ENCODE measurements at places on chromosomes 12 and 14.

DNA sequence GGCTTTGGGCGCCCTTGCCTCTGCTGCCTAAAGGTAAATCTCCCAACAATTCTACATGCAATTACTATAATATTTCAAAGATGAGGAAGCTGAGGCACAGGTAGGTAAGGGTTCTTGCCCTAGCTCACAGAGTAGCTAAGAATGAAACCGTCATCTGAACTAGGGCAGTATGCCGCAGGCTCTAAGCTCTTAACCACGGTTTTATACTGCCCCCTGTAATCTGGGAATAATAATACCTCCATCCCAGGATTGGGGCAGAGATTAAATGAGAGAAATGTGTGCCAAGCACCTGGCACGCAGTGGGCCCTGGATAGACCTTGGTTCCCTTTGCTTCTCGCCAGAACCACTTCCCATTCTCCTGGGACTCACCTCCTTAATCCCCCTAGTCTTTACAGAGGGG is 1.5 kb upstream of the HRK start:
- DNase-seq = no peak

DNA sequence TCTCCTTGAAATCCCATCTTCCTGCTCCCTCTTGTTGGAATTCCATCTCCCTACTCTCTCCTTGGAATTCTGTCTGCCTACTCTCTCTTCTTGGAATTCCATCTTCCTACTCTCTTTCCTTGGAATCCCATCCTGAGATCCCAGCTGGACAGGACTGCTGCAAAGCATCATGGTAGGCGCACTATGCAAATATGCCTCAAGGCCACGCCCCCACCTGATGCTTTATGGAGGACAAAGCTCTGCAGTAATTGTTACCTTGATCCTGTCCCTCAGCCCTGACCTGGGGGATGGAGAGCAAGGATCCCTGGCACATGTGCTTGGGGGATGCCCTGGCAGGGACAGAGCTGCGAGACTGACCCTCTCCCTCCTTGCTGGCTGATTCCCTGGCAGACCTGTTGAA is 185.6 kb downstream of the TBX5 start:
- no peak for DNase-seq

- DNase-seq = no peak
These were observed 24.5 kb downstream of the SLC17A8 start for GRCh38 chr12:100381379-100381778.

DNA sequence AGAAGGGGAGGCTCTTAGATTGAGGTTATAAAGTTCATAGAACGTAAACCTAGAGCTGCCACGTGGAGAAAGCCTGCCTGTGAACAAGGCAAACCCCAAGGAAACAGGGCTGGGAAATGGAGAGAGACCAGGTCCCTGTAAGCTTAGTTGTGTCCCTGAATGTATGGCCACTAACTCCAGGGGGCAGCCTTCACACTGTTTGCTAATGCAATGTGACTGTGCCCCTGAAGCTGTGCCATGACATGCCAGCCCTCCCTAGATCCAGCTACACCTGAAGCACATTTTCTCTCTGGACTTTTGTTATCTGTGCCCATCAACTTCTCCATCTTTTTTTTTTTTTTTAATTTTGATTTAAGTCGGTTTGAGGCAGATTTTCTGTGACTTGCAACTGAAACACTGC is 60.6 kb upstream of the TMCC3 start:
- peak; percentile 5 for DNase-seq

- DNase-seq = no peak
These were observed 123.0 kb downstream of the FOXN3 start for GRCh38 chr14:89294060-89294459.

DNA sequence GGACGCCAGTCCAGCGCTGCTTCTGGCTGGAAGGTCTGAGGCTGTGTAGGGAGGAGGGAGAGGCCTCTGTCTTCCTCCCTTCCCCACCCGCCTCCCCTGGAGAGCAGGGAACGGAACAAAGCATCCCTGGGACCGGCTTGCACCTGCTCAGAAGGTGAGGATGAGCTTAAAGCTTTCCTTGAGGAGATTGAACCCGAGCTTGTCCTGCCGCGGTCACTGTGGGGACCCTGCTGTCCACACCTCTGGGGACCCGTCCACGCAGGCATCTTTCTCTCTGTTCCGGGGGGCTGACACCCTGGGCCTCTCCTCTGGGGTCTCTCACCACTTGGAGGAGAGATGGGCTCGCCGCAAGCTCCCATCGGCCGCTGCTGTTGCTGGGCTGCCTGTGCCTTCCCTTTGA is 33.2 kb upstream of the SFSWAP start:
- DNase-seq = no peak

GRCh38 chr12:111673503-111673902 is 12.3 kb downstream of the BRAP start:
- no peak for DNase-seq

- no peak for DNase-seq
These were observed 79.4 kb downstream of the C12orf75 start for GRCh38 chr12:105409801-105410471.

DNA sequence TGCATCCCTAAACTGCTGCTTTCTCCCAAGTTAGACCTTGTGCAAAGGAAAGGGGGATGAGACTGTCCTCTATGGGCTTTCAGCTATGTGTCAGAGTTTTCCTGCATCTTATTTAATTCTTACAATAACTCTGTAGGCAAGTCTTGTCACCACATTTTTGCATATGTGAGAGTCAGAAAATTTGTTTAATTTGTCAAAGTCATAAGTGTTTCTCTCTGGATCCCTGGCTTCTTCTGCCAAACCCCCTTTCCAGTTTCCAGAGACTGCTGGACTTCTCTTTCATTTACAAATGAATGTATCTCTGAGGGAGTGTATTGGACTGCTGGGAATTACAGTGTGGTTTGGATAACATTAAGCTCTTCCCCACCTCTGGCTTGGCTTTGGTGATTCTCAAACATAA is 877.6 kb upstream of the SEL1L start:
- DNase-seq = no peak

GRCh38 chr12:101795786-101796185 is 35.0 kb downstream of the GNPTAB start:
- no peak for DNase-seq

DNA sequence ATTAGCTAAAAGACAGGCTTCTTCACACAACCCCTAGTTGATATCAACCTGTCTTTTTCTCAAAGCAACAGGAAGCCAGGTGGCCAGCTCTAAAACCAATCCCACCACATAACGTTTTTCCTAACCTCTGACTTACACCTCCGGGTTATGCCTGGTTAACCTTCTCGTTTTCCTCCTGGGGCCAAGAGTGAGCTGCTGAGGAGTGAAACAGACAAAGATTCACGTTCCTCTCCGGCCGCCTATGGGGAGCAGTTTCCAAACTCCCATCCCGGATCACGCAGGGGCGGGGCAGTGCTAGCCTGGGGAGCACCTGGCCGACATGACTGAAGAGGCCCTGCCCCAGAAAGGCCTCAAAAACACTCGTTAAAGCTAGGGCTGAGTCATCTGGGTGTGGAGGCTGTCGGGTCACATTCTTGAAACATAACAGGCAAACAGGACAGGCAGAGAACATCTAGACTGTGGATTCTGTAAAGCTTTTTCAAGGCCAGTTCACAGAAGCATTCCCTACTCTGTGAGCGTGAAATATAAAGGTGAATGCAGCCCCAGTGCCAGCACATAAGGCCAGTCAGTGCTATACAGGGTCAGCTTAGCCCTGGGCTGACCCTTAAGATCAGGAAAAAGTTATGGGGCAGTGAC is 25.9 kb upstream of the LGALS3 start:
- DNase-seq = peak; percentile 43

DNA sequence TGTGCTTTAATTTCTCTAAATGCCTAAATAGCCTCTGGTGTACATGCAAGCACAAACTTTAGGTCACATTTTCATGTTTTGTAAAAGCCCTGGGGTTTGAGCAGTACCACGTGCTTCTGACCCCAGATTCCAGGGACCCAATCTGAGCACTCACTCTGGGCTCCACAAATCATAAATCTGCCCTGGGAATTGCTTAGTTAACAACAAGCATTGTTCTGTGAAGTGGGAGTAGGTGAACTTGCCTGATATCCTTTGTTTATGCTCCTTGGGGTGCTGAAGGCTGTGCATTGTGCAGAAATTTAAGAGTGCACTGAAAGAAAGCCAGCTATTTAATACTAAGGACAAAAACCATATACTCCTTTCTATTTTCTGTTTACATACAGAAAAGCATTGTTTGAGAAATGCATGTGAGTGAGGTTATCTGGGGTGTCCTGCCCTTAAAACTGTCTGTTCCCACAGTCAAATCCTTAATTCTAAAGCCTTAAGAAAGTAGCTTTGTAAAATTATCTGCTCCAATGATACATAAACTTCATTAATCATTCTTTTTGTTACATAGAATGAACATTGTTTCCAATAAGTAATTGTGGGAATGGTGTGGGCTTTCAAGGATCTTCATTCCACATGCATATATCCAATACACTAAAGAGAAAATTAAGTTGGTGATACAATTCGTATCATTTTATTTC is 258.6 kb upstream of the NPAS3 start:
- no peak for DNase-seq

DNA sequence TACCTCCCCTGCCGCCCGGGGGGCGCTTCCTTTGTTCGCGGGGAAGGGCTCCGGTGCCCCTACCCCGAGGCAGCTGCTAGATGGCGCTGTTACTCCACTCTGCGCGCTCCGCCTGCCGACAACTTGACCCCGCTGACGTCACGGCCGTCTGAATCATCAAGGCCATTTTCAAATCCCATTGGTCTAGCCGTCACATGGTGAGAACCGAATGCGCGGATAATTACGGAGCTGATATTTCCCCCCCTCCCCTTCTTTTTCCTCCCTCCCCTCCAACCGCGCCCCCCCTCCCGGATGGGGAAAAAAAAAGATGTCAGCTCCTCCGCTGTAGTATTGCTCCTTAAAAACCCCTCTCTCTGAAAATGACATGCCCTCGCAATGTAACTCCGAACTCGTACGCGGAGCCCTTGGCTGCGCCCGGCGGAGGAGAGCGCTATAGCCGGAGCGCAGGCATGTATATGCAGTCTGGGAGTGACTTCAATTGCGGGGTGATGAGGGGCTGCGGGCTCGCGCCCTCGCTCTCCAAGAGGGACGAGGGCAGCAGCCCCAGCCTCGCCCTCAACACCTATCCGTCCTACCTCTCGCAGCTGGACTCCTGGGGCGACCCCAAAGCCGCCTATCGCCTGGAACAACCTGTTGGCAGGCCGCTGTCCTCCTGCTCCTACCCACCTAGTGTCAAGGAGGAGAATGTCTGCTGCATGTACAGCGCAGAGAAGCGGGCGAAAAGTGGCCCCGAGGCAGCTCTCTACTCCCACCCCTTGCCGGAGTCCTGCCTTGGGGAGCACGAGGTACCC is at the start of gene HOXC10:
Gene HOXC10 (plus strand): TSS at position 246 of the 791 bp plus-strand sequence. CDS start 114 bp downstream, at position 360.
- peak; percentile 67 for DNase-seq

DNA sequence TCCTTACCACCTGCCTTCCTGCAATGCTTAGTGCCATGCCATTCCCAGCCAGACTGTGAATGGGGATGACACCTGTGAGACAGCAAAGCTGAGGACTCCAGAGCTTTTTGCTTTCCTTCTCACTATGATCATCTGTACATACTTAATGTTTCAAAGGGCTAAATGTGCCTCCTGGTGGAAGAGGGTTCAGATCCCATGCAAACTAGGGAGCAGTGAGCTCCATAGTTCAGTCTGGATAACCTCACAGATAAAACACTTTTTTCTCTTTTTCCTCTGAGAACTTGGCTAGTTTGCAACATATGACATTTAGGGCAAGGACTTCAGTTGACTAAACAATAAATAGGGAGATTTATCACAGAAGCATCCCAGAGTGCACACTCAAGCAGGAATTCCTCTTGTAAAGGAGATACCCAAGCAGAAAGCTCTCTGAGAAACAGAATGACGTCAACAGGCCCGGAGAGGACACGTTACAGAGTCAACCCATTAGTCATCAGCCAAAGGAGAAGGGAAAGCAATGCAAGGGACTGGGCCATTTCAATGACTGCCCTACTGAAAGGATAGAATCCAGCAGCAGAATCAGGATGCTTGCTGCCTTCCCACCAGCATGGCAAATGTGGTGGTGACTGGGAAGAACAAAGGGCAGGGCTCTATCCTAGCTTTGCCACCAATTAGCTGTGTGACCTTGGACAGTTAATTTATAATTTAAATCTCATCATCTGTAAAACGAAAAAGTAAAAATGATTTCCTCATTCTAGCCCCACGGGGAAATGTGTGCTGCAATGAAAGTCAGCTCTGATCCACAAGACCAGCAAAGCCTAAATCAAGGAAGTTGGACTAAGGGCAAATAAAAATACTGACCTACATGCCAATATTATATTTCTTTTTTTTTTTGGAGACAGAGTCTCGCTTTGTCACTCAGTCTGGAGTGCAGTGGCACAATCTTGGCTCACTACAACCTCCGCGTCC is 80.8 kb upstream of the ACTN1 start:
- no peak for DNase-seq

- no peak for DNase-seq
These were observed 1.5 kb upstream of the GALNT6 start for GRCh38 chr12:51392556-51393237.

GRCh38 chr12:119178544-119179334 is at the start of gene HSPB8:
Gene HSPB8, plus strand, starts transcription at chr12:119178931. Its CDS starts 382 bp downstream, at chr12:119179313.
- DNase-seq = no peak

DNA sequence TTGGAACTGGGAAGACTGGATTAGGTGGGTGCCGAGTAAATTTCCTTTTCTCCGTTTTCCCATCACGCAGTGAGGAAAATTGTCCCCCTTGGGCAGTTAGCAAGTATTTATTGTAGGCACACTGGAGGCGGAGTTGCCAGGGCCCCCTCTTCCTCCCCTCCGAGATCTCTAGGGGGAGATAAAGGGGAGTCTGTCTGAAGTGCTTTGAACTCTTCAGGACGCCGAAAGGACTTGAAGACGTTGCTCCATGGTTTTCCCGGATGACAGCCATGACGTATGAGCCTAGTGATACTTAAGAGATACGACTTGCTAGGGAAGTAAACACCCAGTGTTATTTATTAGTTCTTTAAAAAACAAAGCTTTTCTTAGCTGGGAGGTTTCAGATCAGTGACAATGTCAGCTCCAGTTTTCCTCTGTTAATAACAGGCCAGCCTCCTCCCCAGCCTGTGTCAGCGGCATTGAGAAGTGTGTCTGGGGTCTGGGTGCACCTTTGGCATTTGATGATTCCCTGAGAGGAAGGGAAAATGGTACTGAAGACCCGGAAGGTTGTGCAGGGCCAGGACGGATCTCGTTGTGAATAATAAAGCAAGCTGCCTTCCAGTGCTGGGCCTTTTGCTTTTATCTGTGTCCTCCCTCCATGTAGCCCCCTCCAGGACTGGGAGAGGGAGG is 78.7 kb downstream of the TSPAN9 start:
- DNase-seq = no peak

DNA sequence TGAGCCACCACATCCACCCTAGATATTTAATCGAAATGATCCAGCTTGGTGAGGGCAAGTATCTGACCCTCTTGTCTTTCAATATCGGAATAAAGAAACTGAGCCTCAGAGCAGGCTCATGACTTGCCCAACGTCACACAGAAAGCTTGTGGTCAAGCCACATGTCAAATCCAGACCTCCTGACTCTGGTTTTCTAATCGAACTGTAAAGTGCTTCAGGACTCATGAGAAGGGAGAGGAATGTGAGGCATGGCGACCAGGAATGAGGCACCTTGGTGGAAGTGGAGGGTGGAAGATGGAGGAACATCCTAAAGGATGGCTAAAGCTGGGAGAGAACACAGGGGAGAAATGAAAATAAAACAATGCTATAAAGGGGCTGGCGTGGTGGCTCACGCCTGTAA is 27.9 kb upstream of the SPPL3 start:
- no peak for DNase-seq

GRCh38 chr12:7678744-7679143 is 13.0 kb upstream of the APOBEC1 start:
- no peak for DNase-seq

Measured in effector memory CD8-positive, alpha-beta T cell (primary cell).